ENCODE measurements at places on chromosomes 11 and 22. TPM values are rescaled to one million over a fixed set of nuclear protein-coding genes. Genes with fewer than 3 reads are reported as not detected.

DNA sequence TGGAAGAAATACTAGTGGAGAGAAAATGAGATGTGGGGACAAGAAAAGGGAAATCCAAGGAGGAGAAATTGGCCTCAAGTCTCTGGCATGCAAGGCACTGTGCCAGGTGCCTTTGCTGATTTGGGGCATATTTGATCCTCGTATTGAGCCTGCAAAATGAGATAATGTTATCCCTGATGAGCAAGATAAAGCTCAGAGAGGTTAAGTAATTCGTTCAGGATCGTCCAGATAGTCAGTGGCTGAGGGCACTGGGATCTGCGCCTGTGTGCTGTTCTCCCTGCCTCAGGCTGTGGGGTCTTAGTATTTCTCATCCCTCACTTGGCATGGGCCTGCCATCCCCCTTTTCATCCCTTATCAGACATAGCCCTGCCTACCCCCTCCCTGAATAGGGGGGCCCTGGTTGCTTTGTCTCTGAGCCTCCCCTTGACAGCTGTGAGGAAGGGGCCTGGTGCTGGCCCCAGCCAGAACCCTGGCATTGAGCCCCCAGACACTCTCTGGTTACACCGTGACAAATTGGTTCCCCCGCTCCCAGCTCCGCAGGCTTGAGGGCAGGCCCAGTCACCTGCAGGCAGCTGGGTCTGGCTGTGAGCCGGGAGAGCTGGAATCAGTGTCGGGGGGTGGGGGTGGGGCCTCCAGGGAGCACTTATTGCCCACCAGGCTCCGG lies 85.7 kb downstream of the NECTIN1 start:
- DNase-seq, result no peak

DNA sequence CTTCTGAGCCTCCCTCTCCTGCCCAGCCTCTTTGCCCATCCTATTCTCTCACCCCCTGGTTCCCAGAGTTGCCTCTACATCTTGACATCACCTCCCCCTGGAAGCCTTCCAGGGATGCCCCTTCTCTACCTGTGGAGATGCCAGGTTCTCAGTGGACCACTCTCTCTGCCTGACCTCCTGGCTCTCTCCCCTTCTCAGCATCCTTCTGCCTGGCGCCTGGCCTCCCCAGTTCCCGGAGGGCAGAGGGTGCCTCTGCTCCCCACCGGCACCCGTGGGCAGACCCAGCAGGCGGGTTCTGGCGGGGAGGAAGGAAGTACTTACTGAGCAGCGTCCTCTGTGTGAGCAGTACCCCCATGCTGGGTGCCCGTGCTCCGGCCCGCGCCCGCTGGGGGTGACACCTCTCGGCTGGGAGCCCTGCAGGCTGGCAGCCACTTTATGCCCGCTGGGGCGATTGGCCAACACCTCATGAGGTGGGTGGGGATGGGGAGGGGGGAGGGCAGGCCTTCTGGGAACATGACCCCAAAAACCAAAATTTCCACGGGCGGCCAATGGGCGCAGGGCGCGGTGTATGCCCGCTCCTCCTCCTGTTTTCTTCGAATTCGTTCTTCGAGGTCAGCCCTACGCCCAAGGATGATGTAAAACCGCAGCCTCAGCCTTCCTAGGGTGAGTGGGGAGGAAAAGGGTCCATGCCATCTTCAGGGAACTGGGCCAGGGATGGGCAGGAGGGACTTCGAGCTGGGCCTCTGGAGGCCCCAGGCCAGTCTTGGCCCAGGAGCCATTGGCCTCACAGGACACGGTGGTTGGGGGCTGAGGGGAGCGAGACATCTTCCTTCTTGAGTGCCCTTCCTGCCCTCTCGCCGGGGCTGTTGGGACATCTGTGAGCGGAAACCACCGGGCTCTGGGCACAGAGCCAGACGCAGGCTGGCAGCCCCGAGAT lies at the start of gene OSM:
Gene OSM (minus strand): TSS at position 407 of the 937 bp plus-strand sequence. CDS start 52 bp downstream, at position 355.
- DNase-seq, result peak; percentile 72

DNA sequence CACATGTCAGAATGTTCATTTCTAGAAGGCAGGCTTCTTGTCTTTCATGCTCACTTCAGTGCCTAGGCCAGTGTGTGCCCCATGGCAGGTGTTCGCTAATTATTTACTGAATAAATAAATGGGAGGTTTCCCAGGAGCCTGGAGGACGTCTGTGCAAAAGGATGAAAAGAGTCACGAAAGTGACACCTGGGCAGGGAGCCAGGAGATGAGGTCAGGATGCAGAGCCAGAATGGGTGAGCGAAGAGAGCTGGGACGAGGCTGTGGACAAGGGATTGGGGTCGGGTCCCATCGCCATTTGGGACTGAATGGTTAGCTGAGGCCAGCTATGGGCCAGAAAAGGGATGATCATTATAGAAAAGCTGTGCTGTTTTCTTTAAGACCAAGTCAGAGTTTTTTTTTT lies 560.4 kb downstream of the TBC1D22A start:
- DNase-seq, result no peak

SIK3 gene
- total RNA-seq, result 36.9 TPM
